HFFc6 (cell line): ENCODE measurements at places on chromosomes 1 and 21.

- peak; percentile 17 for DNase-seq
These were observed 41.1 kb downstream of the PRKAA2 start for GRCh38 chr1:56686169-56686568.

DNA sequence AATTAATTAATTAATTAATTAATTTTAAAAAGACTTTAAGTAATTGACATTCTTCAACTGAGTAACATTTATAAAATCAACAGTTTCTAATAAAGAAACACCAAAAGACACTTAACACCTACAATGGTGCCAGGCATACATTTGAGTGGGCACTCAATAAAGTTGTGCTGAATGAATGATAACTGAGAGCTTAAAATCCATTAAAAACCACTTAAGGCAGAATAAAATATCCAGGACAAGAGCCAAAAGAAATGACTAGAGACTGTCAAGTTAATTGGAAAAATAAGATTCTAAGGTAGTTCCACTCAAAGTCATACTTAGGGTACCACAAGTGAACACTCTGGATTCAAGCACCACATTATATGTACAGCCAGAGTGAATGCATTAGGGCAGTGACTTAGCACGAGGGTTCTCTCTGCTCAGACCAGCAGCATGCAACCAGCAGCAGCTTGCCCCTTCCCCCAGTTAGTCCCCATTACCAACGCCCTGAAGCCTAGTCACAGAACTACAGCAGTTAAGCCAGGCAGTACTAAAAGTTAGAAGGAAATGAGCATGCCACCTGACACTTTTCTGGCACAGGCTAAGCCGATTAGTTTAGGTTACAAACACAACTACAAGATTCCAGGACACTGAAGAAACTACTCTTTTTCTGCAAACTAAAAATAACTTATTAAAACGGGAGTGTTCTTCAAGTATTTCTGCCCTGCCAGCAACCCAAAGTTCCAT, 46.5 kb downstream of the LUZP1 start:
- peak; percentile 28 for DNase-seq

DNA sequence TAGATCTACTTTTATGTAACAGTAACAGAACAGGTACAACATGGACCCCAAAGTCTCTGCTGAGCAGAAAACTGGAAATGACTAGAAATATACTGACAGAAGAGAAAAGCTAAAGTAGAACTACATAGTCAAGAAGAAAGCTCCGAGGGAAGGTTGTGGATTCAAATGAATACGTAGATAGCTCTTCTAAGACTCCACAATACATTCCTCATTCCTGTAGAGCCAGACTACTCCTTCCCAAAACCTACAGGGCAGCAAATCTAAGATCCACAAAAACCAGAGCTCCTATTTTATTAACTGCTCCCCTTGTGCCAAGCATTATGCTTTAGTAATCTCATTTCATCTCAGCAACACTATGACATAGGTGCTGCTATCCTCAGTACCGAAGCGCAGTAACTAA, 35.2 kb downstream of the ARID4B start:
- no peak for DNase-seq

- DNase-seq = no peak
These were observed 47.3 kb downstream of the SLC35F3 start for GRCh38 chr1:233951804-233952203.

- DNase-seq = no peak
These were observed 28.4 kb downstream of the EVI5 start for GRCh38 chr1:92756537-92756936.

DNA sequence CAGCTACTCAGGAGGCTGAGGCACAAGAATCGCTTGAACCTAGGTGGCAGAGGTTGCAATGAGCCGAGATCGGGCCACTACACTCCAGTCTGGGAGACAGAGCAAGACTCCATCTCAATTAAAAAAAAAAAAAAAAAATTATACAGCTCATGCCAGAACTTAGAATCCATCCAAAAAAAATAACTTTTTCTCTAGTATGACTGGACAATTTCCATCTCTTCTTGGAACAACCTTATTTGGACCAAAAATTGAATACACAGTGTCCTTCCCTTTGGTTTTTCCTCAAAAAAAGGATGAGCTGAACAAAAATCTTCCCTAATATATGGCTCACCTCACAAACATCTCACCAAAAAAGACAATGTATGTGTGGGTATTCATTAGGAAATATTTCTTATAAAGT, 73.7 kb downstream of the TOR3A start:
- no peak for DNase-seq

- DNase-seq = no peak
These were observed 35.4 kb downstream of the MIA3 start for GRCh38 chr1:222653178-222653827.

GRCh38 chr21:42346866-42347600, 3.8 kb downstream of the TFF2 start:
- no peak for DNase-seq

DNA sequence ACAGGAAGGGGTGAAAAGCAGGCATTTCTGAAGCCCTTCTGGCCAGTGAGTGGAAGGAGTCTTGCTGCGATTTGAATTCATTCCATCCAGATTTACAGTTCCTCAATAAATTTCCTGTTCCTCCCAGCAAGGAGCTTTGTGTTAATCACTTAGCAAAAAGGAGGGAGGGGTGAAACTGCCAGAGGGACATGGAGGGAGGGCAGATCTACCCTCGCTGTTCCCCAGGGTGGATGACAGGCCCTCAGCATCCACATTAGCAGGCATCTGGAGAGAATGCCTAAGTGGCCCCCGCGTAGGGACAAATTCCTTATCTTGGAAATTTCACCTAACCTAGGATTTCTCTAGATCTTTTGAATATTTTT, 1.2 kb downstream of the ETV3 start:
- DNase-seq = no peak

DNA sequence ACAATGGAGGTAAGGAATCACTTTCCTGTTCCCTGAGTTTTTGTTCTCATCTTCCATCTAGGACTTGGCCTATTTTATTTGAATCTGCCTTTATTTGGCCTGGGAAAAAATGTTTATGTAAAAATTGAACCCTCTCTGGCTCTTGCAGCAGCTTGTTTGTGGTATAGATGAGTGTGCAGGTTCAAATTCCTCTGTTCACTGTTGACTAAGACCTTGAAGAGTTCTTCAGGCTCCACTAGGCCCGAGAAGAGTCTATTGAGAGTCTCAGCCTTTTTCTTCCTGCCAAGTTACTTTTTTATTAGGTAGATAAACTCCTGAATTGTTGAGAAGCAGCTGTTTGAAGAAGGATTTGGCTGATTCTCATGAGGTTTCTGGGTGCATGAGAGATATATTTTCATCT, 248.8 kb upstream of the ADGRL2 start:
- DNase-seq = no peak

GRCh38 chr1:100720101-100720500, 559 bp downstream of the VCAM1 start:
- no peak for DNase-seq
